Activated T-helper 1 cell treated with Interleukin-2 at 50 U/mL for 16 hours (primary cell): ENCODE measurements at places on chromosomes 12 and 14.

- no peak for DNase-seq
These were observed 31.8 kb upstream of the RCOR1 start for GRCh38 chr14:102560458-102561261.

DNA sequence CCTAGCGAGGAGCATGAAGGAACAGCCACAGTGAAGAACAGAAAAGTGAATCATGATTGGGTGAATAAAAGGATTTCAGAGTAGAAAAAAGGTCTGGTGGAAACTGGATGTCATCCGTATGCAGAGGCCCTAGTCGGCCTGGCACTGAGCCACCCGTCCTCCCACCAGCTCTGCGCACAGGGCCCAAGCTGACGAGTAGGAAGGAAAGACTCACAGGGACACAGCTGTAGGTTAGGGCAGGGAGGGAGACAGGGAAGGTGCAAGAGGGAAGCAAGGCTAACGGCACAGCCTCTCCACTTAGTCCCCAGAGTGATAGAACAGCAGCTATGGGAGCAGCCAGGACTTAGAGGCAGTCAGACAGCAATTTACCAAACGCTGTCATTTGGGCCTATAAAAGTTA is 112.6 kb downstream of the KCNK10 start:
- DNase-seq: no peak

DNA sequence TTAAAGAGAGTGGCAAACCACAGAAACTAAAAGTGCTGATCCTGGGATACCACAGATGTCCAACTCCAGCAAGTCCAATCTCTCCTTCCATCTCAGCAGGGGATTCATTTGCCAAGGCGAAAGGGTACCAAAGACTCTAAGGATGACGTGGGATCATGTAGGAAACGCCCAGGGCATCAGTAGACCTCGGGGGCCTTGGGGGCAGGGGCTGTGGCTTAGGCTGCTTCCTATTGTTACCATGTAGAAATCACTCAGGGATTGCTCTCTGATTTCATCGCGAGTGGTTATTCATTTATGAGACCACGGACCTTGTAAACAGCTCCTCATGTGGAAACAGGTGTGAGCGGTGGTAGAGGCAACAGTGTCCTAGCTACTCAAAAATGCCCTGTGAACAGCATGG is 149.3 kb upstream of the FKBP4 start:
- DNase-seq: no peak

DNA sequence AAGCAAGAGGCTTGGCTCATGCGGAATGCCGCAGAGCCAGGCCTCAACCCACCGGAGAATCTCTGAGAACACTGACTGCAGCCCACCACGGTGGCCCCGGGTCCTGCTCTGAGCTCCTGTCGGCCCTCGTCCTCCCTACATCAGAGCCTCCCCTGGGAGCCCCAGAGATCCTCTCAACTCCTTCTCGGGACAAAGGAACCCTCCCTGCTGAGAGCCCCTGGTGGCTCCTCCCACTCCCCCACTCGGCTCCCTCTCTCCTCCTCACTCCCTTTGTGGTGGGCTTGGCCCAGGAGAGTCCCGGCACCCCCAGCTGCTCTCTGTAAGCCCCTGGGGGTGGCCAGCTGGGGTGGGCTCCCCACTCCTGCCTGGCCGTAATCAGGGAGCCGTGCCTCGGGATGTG is 11.1 kb upstream of the INF2 start:
- DNase-seq: no peak

DNA sequence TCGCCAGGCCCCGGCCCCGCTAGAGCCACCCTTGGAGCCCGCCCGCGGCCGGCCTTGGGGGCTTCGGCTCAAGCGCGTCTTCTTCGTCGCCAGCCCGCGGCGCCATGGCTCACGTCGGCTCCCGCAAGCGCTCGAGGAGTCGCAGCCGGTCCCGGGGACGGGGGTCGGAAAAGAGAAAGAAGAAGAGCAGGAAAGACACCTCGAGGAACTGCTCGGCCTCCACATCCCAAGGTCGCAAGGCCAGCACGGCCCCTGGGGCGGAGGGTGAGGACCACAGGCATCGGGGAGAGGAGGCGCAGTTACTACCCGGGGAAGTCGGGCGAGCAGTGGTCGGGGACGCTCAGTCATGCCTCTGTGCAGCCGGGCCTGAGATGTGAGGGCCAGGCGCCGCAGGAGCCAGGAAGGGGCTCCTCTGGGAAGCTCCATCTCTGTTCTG is 573 bp downstream of the ARL6IP4 start:
- no peak for DNase-seq
